Activated naive CD8-positive, alpha-beta T cell treated with anti-CD3 and anti-CD28 coated beads, Interleukin-2, amount 50 U/mL, for 16 hours (primary cell): ENCODE measurements at places on chromosomes 4 and X.

GRCh38 chr4:1215141-1216075 is 33.5 kb downstream of the CTBP1 start:
- DNase-seq = no peak

DNA sequence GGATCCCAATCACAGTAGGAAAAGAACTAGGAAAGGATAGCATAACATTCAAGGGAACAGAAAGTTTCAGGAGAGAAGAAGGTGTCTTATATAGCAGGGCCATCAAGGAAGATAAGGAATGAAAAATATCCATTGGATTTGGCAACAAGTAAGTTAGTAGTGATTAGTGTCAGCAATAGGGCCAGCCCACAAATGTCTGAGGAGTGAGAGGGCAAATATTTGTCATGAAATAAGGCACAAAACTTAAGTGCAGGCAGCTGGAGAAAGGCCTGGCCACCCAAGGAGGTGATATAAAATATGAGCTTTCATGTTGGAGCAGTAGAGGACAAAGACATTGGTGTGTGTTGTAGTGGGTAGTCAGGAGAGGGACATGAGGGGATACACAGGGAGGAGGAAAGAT is 132.1 kb downstream of the COL4A6 start:
- no peak for DNase-seq

GRCh38 chr4:57426779-57427395 is 316.7 kb upstream of the IGFBP7 start:
- DNase-seq = no peak

- no peak for DNase-seq
Measured at GRCh38 chrX:147749308-147749707, 162.4 kb upstream of the FMR1 start.

- DNase-seq = no peak
Measured at GRCh38 chr4:182808673-182809416, 108.3 kb downstream of the DCTD start.

DNA sequence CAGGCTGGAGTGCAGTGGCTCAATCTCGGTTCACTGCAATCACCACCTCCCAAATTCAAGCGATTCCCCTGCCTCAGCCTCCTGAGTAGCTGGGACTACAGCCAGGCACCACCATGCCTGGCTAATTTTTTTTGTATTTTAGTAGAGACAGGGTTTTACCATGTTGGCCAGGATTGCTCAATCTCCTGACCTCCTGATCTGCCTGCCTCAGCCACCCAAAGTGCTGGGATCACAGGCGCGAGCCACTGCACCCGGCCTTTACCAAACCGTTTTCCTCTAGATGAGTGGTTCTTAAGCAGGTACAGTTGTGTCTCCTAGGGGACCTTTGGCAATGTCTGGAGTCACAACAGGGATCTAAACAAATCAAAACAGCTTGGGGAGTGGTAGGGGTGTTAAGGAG is 11.6 kb downstream of the AMELX start:
- DNase-seq = no peak

DNA sequence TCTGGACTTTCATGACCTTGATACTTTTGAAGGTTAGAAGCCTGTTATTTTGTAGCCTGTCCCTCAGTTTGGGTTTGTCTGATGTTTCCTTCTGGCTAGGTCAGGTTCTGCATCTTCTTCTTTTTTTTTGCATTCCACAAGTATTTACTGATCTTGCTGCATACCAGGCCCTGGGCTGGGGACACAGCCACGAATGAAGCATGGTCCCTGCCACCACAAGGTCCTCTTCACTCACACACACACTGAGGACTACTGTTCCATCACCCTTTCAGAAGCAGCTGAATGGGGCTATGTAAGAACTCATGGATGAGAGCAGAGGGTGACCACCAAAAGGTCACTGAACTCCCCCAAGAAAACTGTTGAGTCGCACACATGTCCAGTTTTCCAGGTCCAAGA is 39.2 kb downstream of the USP11 start:
- no peak for DNase-seq

GRCh38 chrX:24055043-24055356 is 244 bp downstream of the EIF2S3 start:
- no peak for DNase-seq

DNA sequence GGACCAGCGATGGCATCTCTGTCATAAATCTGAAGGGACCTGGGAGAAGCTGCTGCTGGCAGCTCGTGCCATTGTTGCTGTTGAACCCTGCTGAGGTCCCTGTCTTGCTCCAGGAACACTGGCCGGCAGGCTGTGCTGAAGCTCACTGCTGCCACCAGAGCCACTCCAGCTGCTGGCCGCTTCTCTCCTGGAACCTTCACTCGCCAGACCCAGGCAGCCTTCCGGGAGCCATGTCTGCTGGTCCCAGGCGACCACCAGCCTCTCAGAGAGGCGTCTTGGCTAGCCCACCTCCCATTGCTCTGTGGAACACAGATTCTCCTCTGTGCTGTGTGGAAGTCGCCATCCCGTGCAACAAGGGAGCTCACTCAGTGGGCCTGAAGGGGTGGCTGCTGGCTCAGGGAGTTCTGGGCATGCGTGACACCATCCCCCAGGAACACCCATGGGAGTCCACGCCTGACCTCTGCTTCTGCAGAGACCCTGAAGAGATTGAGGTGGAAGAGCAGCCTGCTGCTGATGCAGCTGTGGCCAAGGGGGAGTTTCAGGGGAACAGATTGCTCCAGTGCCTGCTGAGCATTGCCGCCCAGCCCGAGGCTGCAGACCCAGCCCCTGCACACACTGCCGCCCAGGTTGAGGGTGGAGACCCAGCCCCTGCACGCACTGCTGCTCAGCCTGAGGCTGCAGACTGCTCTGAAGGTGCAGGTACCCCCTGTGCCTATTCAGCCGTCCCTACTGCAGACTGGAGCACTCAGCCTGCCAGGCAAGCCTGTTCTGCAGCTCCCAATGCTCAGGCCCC is 33.1 kb upstream of the CYP4V2 start:
- no peak for DNase-seq

- no peak for DNase-seq
Measured at GRCh38 chrX:3348191-3348590, 1.7 kb upstream of the MXRA5 start.

DNA sequence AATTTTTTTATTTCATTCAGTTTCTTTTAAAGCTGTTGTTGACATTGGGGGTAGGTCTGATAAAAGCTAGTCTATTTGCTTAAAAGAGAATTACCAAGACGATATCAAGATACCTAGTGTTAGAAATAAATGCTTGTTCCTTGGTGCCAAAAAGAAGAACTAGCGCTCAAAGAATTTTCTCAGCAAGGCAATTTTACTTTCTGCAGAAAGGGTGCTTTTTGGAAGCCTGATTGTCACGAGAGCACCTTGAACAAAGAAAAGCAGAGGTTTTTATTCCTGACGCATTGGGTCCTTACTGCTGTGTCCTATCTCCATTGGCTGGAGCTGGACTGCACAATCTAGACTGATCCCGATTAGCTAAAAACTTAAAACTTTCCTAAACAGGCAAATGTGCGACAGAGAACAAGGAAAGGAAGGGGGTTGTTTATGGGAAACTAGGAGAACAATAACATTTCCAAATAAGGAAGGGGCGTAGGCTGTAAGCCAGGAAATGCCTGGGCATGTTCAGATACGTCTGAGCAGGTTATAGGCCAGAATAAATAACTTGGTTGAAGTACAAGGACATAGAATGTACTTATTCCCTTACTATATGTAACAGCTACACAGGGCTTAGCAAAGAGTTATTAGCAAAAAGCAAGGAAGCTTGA is 50.3 kb upstream of the STPG2 start:
- DNase-seq = no peak

GRCh38 chrX:74540635-74541249 is 73.7 kb downstream of the RLIM start:
- DNase-seq = no peak

GRCh38 chr4:33411182-33411581 is 2691.0 kb downstream of the PCDH7 start:
- no peak for DNase-seq

DNA sequence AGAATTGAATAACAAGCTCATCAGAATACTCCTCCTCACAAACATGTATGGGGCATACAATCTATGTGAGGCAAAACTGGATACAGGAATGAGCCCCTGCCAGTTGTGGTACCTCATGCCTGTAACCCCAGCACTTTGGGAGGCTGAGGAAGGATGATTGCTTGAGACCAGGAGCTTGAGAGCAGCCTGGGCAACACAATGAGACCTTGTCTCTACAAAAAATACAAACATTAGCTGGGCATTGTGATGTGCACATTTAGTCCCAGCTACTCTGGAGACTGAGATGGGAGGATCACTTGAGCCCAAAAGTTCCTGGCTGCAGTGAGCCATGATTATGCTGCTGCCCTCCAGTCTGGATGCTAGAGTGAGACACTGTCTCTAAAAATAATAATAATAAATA is 611.0 kb downstream of the NLGN4X start:
- no peak for DNase-seq

DNA sequence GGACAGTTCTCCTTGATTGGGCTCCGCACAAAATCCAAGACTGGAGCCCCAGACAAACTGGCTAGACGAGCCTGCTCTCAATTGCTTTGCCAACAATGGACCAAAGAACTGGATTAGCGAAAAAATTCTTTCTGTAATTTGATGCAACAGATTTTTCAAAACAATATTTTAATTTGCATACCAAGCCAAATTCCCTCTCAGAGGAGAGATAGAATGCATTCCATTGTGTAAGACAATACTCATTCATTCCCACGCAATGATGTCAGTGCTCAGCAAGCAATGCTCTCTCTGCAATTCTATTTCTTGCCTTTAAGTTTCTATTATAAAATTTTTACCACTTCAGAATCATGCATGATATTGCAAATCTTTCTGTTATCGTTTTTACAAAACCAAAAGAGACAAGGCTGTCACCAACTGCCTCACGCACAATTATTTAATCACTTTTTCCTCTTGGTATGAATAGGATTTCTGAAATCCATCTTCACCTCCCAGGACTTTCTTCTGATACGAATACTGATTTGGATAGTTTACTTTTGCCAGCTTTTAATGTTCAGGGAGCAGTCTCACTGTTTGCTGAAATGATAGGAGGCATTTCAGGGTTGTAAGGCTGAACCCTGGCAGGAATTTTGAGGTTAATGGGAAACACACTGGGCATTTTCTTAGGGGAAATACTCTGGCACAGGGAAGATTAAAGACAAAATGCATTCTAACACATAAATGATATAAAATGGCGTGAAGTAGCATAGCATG is 46.1 kb upstream of the HCCS start:
- DNase-seq = no peak

DNA sequence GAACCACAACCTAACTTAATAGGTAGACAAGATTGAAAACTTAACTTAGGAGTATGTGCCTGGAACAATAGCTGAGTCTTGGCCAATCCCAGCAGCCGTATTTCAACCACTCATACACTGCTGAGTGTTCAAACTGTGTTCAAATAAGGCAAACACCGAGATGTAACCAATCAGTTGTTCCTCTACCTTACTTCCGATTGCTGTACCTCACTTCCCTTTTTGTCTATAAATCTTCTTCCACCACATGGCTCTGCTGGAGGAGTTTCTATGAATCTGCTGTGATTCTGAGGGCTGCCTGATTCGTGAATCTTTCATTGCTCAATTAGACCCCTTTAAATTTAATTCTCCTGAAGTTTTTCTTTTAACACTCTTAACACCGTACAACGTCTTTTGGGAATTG is 108.0 kb downstream of the ANAPC4 start:
- DNase-seq = no peak

DNA sequence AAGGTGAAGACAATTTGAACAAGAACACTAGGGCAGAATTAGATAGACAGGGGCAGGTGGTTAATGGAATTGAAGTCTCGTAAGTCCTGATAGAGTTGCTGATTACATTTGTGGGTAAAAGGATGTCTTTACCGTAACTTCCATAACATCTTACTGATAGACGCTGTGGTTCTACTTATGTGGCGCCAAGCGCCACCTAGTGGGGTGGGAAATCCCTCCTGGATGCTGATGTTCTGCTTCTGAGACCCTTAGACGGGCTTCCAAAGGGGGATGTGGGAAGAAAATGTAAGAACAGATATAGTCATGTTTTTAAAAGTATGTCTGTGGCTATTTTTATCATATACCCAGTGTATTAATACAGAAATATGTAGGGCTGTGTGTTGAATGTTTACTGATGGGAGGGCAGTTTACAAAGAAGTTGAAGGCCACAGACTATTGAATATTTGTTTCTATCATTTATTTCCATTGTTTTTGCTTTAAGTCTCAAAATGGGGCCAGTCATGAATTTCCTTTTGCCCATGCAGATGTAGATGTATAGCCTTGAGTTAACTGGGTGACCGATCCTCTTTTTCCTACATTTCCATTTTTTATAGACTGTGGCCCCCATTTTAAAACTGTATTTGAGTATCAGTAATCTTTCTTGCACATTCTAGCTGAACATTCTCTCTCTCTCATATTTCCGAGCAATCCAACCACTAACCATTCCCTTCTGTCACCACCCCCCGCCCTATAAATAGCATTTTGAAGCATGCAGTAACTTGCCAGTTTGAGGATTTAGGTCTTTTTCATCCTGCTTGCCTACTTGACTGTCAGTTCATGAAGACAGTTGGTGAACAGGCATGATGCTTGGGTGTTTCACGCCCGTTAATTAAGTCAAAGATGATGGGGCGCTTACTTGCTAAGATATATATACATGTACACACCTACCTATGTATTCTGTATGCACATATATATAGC is 12.1 kb upstream of the TLR8 start:
- DNase-seq = peak; percentile 2
